Activated CD4-positive, alpha-beta T cell treated with anti-CD3 and anti-CD28 coated beads, Interleukin-2, amount 50 U/mL, for 4 hours (primary cell): ENCODE measurements at places on chromosomes 11 and 22.

DNA sequence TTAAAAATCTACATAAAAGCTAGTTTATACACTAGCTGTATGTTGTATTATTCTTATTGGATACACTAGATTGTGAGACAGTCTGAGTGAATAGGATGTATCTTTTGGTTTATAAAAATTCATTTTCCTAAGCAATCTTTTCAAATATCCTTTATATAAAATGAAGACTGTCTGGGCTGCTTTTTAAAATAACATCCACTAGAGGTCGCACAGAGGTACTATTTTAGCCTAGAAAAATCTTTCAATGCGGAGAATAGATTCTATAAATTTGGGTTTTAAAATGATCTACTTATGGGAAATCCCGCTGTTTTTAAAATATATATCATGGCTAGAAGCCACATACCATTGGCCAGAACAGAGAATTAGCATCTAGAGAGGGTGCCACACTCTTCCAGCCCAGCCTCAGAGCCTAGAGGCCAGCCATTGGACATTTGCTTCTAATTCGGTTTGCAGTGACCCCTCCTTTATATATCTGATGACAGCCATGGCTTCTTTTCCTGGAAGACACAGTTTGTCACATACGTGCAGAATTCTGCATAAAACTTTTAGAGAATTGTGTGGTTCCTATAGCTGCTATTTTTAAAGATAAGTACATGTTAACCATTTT, 7.3 kb downstream of the C11orf97 start:
- DNase-seq, result no peak

- peak; percentile 83 for DNase-seq
Measured at GRCh38 chr11:67629386-67630227, at the start of gene NUDT8. Gene NUDT8, minus strand, starts transcription at chr11:67629937. Its CDS starts 26 bp downstream, at chr11:67629911.

GRCh38 chr22:17132112-17132511, 11.0 kb upstream of the TMEM121B start:
- DNase-seq, result no peak

DNA sequence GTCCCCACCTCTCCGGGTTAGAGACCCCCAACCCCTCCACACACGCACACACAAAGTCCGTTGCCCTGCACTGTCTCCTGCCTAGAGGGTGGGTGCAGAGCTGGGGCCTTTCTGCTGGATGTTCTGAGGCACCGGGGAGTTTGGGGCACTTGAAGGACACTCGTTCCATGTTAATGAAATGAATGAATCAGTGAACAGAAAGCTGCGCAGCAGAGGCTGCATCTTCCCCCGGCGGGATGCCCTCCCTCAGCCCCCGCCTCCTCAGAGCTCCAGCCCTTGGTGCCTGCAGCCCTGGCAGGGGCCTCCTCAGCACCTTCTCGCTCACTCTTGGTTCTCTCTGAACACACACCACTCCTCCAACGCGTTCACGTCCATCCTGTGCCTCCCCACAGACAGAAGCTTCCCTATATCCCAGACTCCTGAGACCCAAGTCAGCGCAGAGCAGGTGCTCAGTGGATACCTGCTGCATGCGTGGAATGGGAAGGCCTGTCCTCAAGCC, 611.9 kb downstream of the TBC1D22A start:
- DNase-seq, result no peak

GRCh38 chr11:7165911-7166310, 77.1 kb downstream of the RBMXL2 start:
- DNase-seq, result no peak

DNA sequence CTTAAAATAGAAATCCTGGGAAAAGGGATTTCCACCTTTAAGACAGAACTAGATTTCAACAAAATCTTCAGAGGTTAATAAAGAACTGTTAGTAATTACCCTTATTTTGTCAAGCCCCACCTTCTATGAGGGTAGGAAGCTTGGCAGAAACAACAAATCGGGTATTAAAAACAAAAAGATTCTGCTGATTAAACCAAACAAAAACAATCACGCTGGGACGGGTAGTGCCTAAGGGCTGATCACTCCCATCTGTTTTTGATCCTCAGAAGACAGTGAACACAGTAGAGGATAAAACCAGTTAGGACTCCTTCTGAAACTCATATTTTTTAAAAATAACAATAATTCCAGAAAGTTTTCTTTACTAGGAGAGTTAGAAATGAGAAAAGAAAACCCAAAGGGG, 441.3 kb upstream of the API5 start:
- no peak for DNase-seq

- DNase-seq, result no peak
Measured at GRCh38 chr22:37520776-37521191, 1.6 kb upstream of the CARD10 start.

GRCh38 chr11:128690665-128691101, 3.2 kb upstream of the FLI1 start:
- no peak for DNase-seq

DNA sequence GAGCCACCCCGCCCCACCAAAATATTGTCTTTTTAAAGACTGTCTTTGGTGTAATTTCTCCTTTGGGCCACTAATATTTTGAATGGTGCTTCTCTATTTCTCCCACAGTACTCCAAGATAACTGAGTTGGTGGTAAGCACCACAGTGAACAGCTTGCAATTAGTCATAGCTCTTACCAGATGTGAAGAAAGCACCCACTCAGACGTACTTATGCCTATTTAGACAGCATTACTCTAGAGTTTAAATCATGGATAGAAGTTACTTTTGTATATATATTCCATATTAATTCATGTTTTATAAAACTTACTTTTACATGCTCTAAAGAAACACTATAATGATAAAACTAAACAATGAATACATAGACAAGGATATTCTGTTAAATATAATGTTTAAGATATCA, 12.7 kb downstream of the ANO3 start:
- DNase-seq, result no peak

DNA sequence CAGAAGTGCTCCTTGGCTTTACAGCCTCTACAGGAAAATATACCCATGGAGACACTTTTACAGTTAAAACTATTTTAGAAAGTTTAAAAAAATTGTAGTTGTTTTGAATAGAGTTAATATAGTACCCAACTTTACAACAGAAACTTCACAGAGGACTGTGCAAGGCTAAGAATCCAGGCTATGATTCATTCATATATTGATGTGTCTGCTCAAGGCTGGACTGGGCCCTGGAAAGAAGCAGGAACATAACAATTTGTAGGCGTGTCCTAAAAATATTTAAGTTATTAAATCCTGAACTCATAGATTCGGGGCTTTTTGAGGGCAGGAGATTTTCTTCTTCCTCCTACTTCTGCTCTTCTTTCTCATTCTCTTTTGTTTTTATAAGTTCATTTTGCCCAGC, 291.5 kb upstream of the CCDC179 start:
- DNase-seq, result no peak

GRCh38 chr11:130510407-130511006, 62.1 kb downstream of the ADAMTS15 start:
- DNase-seq, result no peak

- no peak for DNase-seq
Measured at GRCh38 chr22:37255558-37256006, 11.5 kb upstream of the RAC2 start.

GRCh38 chr11:107721207-107721606, 9.4 kb upstream of the SLN start:
- DNase-seq, result no peak

DNA sequence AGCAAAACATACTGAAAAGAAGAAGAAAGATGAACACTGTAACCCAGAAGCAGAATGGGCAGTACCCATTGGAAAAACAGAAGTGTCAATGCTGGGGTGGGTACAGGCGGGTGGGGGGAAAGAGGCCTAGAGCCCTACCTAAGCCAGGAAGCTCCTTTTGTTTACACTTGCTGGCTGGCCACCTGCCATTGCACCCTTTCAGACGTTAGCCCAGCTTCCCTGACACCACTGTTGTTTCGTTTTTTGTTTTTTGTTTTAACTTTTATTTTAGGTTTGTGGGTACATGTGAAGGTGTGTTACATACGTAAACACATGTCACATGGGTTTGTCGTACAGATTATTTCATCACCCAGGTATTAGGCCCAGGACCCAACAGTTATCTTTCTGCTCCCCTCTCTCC, 55.4 kb downstream of the PLEKHA7 start:
- DNase-seq, result no peak

GRCh38 chr11:79466411-79466810, 25.6 kb upstream of the TENM4 start:
- no peak for DNase-seq

DNA sequence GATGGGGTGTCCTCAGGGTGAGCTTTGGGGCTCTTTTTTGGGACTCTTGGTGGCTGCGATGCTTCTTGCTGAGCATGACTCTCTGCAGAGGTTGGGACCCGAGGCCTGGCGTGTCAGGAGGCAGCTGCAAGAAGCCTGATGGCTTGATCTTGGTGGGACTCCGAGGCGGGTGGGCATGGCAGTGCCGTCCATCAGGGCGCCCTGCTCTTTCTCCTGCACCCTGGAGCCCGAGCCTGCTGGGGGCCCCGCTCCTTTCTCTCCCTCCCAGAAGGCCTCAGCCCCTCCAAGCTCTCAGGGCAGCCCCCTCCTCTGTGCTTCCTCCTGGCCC, 432.7 kb downstream of the TBC1D22A start:
- no peak for DNase-seq

GRCh38 chr22:27205492-27206373, 548.3 kb downstream of the MIAT start:
- DNase-seq, result no peak

DNA sequence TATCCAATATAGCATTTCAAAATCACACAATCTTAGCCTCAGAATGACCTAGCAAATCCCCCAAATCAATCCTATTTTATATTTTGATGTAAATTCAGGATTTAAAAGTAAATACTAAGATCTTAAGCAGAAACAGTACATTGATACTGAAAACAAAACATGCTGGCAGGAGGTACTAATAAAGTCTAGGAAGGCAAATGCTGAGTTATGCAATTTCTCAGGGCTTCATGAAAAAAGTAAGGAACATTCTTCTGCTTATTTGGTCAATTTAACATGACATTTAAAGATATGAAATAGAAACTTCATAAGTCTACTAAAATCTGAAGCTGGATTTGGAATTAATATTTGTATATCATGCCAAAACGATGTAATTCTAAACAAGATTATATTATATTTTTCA, 153.3 kb downstream of the SWAP70 start:
- DNase-seq, result no peak

GRCh38 chr11:27309046-27309445, 54.0 kb downstream of the CCDC34 start:
- no peak for DNase-seq

- no peak for DNase-seq
Measured at GRCh38 chr11:95736809-95737208, 52.8 kb downstream of the FAM76B start.

- no peak for DNase-seq
Measured at GRCh38 chr22:36858156-36858555, 2.6 kb upstream of the NCF4 start.
